ENCODE measurements at places on chromosomes 13 and 19. TPM values are rescaled to one million over a fixed set of nuclear protein-coding genes. Genes with fewer than 3 reads are reported as not detected.

ATXN8OS gene
- total RNA-seq, result not detected

DHPS gene
- 60.2 TPM for total RNA-seq

PNKP gene
- total RNA-seq, result 39.1 TPM

PKN1 gene
- total RNA-seq, result 162 TPM

NRTN gene
- total RNA-seq, result 26.3 TPM

DNA sequence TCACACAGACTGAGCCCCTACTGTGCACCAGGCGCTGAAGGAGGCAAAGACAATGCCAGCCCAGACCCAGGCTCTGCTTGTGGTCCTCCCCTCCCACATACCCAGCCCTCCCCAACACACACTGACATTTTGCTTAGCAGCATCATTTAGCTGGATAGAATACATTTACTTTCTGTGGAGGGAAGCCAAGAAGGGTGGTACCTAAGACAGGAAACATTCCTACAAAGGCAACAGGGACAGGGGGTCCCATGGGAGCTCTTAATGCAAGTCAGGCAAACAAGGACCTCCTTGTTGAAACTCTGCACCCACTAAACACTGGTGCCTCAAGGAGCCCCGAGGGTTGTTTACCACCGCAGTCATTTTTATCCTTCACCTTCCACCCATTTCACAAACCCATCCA lies 77.0 kb upstream of the ZNF507 start:
- DNase-seq, result no peak

DNA sequence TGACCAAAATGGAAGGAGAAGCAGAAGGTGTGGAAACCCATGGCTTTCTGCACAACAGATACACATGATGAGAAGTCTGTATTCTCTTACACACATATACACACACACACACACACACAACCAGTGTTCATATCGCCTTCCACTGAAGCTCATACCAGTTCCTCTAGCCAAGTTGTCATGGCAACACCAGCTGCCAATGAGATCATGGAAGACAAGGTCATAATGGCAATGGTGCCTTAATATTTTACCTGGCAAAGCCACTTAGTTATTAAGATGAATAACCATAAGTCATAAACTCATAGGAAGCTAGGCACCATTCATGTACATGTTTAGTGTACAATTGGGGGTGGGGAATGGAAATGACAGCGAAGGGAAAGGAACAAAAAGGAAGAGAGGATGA lies 2.6 kb upstream of the DHRS12 start:
- no peak for DNase-seq

DNA sequence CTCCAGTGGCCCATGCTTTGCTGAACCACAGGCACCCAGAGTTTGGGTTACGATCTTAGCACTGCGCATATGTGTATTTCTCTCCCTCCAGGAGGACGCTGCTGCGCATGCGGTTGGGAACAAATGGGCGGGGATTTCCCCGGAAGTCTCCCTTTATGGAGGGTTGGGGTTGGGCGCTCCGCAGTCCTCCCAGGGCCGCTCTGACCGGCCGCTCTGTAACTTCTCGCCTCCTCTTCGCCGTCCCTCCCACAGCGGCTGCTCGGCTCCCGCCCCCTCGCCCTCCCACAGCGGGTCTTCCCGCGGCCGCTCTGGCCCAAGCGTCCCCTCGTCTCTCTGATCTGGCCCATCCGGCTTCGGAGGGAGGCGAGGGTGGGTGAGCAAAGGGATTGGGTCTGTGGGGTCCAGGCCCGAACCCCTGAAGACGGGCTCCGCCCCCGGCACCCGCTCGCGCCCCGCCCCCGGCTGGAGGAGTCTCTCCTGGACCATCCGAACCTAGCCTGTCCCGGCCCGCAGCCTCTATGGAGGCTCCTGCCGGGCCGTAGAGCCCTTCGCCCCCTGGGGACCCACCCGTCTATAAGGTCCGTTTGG lies at the start of gene MEGF8:
Gene MEGF8, plus strand, starts transcription at position 328 of the 588 bp plus-strand sequence. CDS start 609 bp downstream, outside the sequence.
- peak; percentile 97 for DNase-seq

DNA sequence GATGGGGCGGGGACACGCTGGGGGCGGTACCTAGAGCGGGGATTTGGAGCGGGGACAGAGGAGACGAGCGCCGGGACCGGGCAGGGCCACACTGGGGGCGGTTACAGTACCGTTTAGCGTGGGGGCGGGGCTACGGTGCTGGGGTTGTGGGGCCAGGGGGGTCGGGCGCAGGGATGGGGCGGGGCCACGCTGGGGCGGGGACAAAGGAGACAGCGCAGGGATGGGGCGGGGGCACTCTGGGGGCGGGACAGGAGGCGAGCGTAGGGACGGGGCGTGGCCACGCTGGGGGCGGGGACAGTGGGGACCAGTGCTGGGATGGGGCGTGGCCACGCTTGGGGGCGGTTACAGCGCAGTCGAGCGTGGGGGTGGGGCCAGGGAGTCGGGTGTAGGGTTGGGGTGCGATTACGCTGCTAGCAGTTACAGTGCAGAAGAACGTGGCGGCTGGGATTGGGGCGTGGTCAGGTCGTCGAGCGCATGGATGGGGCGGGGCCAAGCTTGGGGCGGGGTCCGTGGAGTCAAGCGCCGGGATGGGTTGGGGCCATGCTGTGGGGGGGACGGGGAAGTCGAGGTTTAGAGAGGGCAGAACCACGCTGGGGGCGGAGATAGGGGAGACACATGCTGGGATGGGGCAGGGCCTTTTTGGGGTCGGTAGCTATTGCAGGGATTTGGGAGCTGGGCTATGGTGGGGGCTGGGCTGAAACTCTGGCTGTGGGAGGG lies 660 bp downstream of the ALKBH7 start:
- DNase-seq, result peak; percentile 99

All from left ventricle myocardium superior (tissue), 1 donor.